IPS DF 6.9 (cell line): ENCODE measurements at places on chromosomes 2 and 18.

GRCh38 chr2:224077773-224078507 is 38.9 kb upstream of the SERPINE2 start:
- no peak for DNase-seq

- DNase-seq = no peak
Observed at GRCh38 chr2:191170773-191171172, 20.0 kb upstream of the STAT4 start.

DNA sequence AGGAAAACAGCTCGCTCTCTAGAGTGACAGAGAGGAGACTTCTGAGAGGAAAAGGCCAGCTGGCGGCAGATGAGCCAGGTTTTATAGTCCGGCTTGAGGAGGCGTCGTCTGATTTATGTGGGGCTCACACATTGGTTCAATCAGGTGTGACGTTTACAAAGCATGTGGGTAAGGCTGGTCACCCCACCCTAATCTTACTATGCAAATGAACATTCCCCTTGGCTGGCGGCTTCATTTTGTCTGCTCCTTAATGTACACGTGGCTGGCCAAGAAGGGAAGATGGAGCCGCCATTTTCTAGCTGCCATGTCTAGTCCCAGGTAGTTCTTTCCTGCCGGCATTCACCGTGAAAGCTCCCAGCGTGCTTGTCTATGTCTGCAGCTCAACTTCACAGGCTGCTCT is 299.1 kb upstream of the SPRED2 start:
- DNase-seq = no peak

- peak; percentile 47 for DNase-seq
Observed at GRCh38 chr18:58584200-58585127, 44.4 kb downstream of the ALPK2 start.
